ENCODE measurements at places on chromosomes 11 and 22. TPM values are rescaled to one million over a fixed set of nuclear protein-coding genes. Genes with fewer than 3 reads are reported as not detected.

RIN1 gene
- 3.6 TPM for total RNA-seq

MAJIN gene
- total RNA-seq, result 0.20 TPM

HPS4 gene
- total RNA-seq, result 33.3 TPM

POTEH gene
- total RNA-seq, result not detected

ARHGAP8 gene
- 0.48 TPM for total RNA-seq

OSBP2 gene
- 0.73 TPM for total RNA-seq

ZDHHC13 gene
- 20.0 TPM for total RNA-seq

CAVIN3 gene
- 1.3 TPM for total RNA-seq

KCNK4 gene
- not detected for total RNA-seq

USP2 gene
- 0.89 TPM for total RNA-seq

OR52A1 gene
- total RNA-seq, result not detected

Measured in activated naive CD4-positive, alpha-beta T cell treated with anti-CD3 and anti-CD28 coated beads, Interleukin-2, amount 10 ng/mL, durations not matched to agents 5 hours and 36 hours (primary cell).